ENCODE measurements at places on chromosomes 4 and X.

DNA sequence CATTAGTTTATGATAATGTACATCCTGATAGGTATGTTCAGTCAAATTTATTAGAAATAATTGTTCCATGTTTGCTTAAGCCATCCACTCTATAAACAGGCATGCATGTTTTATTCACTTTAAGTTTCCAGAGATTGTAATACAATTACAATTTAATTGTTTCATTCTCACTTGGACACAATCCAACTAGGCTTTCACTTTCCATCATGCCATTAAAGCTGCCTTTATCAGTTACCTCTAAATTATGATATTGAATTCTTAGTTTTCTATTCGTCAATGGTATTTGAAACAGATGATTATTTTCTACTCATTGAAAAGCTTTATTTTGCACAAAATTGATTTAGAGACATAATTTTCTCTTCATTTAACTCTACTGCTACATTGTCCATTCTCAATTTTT lies 1196.3 kb downstream of the RAPGEF2 start:
- no peak for DNase-seq

DNA sequence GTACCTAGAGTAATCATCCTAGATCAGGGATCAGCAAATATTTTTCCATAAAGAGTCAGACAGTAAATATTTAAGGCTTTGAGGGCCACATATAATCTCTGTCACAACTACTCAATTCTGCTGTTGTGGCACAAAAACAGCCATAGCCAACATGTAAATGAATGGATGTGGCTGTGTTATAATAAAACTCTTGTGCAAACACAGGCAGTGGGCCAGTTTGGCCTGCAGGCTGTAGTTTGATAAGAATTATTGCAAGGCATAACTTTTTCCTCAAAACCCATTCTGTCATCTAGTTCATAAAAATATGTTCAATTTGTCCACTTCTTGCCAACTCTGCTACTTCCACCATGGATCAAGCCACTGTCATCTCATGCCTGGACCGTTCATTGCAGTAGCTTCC lies 39.4 kb upstream of the SHROOM4 start:
- DNase-seq, result no peak

DNA sequence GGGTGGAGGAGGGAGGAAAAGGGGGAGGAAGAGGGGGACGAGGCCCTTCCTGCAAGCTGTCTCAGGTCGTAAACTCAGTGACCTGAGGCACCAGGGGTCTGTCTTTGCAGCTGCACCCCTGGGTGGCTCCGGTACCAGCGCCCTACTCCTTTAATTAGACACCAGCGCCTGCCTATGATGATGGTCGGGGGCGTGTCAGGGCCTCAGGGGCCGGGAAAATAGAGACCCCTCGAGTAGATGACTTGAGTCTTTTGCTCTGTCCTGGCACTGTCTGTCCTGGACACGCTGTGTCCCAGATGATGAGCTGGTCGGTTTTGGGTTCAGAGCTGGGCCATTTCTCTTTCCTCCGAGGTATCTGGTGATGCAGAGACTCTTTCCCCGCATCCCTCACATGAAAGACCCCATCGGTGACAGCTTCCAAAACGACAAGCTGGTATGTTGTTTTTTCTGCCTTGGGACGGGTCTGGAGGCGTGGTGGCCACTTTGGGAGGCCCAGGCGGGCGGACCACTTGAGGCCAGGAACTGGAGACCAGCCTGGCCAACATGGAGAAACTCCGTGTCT lies 11.2 kb downstream of the SLC25A6 start:
- no peak for DNase-seq

DNA sequence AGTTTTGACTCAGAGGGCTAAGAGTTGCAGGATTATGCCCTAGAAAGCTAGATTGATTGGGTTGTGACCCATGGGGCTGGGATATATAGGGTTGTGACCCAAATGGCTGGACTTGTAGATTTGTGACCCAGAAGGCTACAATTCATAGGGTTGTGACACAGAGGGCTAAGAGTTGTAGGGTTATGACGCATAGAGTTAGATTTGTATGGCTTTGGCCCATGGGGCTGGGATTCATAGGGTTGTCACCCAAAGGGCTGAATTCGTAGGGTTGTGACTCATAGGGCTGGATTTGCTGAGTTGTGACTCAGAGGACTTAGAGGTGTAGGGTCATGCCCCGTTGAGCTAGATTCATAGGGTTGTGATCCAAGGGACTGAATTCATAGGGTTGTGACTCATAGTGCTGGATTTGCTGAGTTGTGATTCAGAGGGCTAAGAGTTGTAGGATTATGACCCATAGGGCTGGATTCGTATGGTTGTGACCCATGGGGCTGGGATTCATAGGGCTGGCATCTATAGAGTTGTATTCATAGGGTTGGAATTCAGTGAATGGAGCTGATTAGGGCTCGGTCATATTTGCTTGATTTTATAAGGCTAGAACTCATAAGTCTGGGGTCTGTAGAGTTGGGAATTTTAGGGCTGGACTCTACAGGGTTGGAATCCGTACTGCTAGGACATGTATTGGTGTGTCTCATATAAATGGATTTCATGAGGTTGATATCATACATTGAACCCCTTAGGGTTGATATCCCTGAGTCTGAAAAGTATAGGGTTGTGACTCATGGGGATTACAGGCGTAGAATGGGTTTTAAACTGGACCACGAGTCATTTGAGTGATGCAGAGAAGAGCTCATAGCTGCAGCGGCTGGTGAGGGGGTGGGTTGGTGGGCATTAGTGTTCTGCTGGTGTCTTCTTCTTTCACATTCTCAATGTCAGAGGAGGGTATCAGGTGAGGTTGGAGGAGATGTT lies 125.7 kb downstream of the CRLF2 start:
- DNase-seq, result no peak

- no peak for DNase-seq
These were observed 893 bp upstream of the GAB3 start for GRCh38 chrX:154751669-154752271.

DNA sequence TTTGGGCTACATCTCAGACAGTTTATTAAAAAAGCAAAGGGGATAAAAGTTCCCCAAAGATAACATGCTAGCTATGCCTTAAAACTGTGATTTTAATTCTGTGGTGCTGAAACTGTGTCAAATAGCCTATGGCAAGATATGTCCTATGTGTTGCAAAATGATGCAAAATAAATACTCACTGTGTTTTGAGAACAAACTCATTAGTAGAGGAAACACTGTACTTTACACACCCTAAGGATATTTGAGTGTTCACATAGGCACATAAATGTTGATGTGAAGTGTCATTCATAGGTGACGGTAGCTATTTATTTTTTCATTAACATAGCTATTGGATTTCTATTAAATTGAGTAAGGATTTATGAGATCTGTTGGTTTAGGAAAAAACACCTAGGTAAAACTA lies 351.9 kb downstream of the FAT4 start:
- DNase-seq, result no peak

- DNase-seq, result no peak
These were observed 887.3 kb upstream of the DIAPH2 start for GRCh38 chrX:95797344-95797743.

Measured in cortex of kidney (tissue), 1 donor.